ENCODE measurements at places on chromosomes 6 and 20.

DNA sequence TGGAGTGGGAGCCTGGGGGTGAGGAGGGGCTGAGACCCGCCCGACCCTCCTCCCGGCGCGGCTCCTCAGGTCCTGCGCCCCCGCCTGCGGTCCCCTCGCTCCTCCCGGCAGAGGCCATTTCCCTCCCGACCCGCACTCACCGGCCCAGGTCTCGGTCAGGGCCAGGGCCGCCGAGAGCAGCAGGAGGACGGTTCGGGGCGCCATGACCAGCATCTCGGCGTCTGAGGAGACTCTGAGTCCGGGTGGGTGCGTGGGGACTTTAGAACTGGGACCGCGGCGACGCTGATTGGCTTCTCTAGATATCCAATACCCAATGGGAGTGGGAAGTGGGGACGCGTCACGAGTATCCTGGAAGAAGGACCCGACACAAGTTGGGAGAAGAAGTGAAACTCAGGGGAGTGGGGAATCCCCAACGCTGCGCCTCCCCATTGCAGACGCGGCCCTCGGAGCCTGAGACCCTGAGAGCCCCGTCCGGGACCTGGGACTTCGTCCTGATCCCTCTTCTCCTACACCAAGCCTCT, at the start of gene HLA-B:
Gene HLA-B (minus strand): TSS at position 234 of the 521 bp plus-strand sequence. CDS start 21 bp downstream, at position 213.
- peak; percentile 44 for DNase-seq

DNA sequence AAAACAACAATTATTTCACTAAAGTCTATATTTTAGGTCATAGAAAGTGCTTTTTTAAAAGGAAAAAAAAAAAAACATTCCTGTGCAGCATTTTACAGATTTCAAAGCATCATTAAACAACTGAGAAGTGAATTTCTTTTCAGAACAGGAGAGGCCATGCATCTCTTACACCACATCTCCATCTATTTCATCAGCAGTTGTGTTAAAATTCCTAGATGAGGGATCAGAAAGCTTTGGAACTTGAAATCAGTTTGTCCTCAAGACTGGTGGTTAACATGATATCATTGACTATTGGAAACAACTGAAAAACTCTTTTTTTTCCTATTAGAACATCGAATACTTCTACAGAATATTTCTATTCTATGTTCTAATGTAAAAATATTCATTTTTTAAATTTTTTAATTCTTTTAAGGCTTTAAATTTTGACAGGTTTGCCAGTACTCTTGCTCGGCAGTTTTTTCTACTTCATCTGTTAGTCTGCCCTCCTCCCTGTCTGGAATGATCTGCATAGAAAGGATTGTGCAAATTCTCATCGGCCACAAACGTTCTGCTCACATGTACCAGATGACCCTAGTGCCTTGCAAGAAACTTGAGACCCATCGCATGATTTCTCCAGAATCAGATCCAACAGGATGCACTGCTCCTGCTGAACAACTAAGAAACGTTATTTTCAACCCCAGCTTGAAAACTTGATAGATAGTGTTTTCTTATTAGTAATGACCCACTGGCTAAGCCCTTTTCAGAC, 411.0 kb upstream of the AGPAT4 start:
- peak; percentile 18 for DNase-seq

DNA sequence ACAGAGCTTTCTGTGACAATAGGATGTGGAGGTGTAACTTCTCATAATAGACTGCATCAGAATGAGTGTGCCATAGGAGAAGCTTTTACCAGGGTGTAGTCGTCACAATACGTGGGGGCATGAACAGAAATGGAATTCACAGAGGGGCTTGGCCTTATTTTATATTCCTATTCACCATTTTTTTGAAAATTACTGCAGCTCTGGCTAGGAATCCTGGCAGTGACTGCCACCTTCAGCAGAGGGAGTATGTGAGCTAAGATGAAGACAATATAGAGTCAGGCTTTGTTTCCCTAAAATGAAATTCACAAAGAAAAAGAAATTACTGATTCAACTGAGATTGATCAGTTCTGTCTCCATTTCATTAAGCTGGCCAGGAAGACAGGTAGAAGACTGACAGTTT, 13.9 kb downstream of the TOMM6 start:
- no peak for DNase-seq

- DNase-seq: no peak
These were observed 172.6 kb upstream of the BMP5 start for GRCh38 chr6:56047931-56048540.

DNA sequence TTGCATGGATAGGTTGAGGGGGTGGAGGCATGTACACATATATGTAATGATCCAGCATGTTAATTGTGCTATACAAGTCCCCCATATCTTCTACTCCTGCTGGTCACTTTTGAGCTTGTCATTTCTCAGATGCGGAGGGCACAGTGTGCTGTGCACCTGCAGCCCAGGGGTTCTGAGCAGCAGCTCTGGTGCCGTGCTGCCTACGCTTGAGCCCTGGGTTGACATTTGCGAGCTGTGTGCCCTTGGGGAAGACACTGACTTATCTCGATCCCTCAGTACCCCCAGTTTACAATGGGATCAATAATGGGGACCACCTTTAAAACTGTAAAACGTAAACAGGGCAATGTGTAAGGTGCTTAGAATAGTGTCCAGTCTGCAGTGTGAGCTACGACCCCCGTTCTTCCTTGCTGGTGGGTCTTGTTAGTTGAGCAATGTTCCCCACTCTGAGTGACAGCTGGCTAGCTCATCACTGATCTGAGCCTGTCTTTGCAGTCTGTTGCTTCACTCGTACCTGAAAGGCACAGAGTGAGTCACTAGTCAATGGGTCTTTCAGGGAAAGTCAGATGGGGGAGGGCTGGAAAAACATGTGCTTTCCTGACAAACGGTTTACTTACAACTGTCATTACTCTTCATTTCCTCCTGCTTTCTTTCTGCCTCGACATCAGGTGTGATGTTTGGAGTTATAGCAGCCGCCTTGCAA, 91.7 kb downstream of the SLC2A10 start:
- no peak for DNase-seq

GRCh38 chr6:20939161-20939775, 405.0 kb downstream of the CDKAL1 start:
- DNase-seq: no peak

Data from fibroblast of skin of left quadriceps (primary cell).